Stimulated activated CD4-positive, alpha-beta T cell treated with anti-CD3 and anti-CD28 coated beads, Interleukin-1b, Interleukin-23, amount 100 ng/mL, for 1 hour (primary cell): ENCODE measurements at places on chromosomes 7 and 10.

DNA sequence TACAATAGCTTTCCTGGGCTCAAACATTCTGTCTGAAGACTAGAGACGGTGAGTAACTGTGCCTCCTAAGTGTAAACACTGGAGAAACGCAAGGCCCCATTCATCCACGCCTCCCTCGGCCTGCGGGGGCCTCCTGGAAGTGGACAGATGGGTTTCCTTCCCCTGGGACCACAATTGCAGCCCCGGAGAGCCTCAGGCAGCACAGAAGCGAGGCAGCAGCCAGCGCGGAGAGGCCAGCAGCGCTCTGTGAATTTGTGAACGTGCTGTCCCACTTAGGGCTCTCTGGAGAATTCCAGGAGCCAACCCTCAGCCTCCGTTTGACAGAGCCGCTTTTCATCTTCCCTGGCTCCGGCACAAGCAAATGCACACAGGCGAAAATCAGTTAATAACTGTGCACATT, 23.2 kb upstream of the CALN1 start:
- DNase-seq: no peak

- DNase-seq: no peak
Observed at GRCh38 chr7:13139436-13139835, 452.0 kb downstream of the ARL4A start.

GRCh38 chr7:128407751-128408708, 1.8 kb downstream of the IMPDH1 start:
- no peak for DNase-seq

GRCh38 chr7:139775829-139776266, 1.9 kb downstream of the HIPK2 start:
- peak; percentile 25 for DNase-seq

DNA sequence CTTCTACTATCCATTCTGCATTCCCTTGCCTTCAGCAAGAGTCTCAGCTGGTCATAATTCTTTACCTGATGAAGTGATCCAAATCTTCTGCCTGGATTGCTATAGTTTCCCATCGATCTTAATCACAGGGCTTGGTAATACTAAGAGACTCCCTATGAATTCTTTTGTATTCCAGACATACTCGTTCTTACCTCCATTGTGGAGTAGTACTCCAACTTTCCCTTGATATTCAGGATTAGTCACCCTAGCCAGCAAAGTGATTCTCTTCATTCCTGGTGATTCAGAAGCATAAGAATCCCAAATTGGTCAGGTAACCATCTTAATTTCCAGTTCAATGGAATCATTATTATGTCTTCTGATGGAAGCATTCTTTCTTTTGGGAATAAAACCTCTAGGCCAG, 96.7 kb downstream of the TWIST1 start:
- no peak for DNase-seq

DNA sequence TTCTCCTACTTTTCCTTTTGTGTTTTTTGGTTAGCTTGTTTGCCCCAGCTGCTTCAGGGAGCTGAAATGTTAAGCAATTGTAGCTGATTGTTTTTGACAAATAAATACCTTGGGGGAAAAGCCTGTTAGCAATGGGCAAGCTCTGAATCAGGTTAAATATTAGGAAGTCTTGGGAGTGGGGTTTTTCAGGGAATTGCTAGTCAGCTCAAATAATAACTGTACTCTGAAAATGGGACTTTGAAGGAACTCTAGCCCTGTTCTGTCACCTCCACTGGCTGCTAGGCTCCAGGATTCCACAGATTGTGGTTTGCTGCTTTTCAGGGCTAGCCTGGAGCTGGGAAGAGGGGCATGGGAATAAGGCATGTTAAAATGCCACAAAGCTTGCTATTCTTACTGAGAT, 39.5 kb downstream of the ADK start:
- no peak for DNase-seq

GRCh38 chr7:100556541-100556940, 17.2 kb downstream of the SAP25 start:
- DNase-seq: no peak

DNA sequence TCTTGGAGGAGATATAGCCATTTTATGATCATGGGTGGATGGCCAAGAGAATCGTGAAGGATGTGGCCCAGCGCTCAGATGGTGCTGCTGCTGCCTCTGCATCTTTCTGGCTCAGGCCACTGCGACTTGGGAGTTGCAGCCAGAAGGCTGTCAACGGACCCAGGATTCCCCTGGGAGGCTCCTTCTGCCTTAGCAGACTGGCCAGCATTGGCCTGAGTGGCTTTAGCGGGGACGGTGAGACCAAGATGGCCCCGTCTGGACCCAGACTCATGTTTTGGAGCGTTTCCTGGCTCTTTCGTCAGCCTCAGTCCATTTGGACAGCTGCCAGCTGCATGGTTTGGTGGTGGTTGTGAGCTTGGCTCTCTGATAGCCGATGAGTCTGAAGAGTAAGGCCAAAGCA, 97.2 kb downstream of the GALNT17 start:
- no peak for DNase-seq

- DNase-seq: no peak
Observed at GRCh38 chr10:4588824-4589223, 237.2 kb upstream of the AKR1E2 start.

- no peak for DNase-seq
Observed at GRCh38 chr7:74400420-74401136, 53.1 kb upstream of the GTF2IRD1 start.

GRCh38 chr7:138079137-138079536, 2.9 kb downstream of the AKR1D1 start:
- DNase-seq: no peak

- no peak for DNase-seq
Observed at GRCh38 chr7:28588602-28589001, 176.3 kb downstream of the CREB5 start.

DNA sequence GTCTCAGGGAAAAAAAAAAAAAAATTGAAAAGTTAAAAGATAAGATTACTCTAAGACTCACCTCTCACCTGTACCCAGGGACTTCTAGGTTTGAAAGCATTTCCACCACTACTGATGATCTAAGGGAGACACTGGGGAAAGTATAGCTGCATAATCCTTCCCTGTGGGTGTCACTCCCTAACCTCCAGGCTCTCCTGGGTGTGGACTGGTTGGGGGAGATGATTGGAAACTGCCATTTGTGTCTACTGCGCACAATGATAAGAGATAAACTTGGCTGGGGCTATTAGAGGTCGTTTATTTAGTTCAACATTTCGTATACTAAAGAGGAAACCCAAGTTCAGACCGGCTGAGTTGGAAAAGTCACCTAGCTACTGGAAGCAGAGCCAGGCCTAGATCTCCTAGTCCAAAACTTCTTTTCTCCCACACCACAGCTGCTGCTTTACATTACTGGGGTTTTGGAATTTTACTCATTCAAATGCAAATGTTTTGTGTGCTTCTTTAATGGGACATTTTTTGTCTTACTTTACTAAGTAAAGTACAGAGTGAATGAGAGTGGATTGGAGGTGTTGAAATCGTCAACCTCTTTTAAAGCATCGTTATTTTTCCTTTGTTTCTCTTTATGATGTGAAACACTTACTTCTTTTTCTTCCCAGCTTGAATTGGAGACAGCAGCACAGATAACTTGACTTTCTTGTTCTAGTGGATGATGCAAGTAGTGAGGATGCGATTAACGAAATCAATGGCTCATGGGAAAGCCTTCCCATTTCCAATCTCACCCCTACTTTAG, 22.3 kb upstream of the SEC61G start:
- no peak for DNase-seq

- DNase-seq: no peak
Observed at GRCh38 chr7:28082071-28082470, 98.5 kb downstream of the JAZF1 start.

DNA sequence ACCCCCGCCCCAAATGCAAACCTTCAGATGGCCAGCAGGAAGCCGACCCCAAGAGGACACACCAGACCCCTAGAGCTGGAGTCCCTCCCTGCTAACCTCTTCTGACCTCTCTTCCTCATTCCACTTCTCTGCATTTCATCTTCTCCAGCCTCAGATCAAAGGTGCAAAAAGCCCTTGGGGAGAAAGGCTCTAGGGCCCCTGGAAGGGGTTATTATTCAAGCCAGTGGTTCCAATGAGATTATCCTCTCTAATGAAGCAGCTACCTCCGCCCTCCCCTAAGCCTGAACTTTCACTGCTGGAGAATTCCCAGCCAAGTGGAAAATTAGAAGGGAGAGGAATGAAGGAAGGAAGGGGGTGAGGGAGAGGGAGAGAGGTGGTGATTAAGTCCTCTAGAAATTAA, 343.9 kb downstream of the PLXNA4 start:
- DNase-seq: no peak

DNA sequence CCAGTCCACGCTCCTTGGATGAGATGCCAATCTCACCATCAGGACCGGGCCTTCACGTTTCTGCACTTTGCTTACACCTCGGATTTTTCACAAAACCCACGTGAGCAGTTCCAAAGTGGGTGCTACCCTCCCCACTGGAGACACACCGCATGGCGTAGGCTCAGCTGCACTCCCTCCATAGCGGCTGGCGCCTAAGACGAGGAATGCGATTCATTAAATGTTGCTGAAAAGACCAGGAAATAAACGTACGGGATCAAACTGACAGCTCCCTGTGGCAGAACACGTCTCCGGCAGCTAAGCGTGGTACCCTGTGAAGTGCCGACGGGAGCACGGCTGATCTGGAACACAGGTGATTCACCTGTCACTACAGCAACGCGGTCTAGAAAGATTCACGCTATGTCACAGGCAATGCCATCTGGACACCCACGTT, 209.0 kb downstream of the DIP2C start:
- DNase-seq: no peak

DNA sequence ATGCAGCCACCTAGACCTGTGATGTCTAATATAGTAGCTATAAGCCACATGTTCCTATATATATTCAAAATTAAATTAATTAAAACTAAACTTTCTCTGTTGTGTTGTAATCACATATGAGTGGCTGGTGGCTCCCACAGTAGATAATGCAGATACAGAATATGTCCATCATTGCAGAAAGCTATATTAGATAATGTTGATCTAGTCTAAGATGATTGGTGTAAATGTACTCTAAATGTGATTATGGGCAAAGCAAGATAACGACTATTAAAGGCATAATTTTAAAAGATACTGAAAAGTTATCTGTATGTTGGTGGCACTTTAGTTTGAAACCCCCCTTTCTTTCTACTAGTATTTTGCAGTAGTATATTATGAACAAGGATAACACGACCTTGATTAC, 5.7 kb upstream of the HGF start:
- no peak for DNase-seq

GRCh38 chr10:125662584-125662983, 20.4 kb downstream of the TEX36 start:
- no peak for DNase-seq

- no peak for DNase-seq
Observed at GRCh38 chr10:19832699-19833098, 16.5 kb downstream of the PLXDC2 start.

GRCh38 chr7:48643431-48644013, 280.8 kb upstream of the CDC14C start:
- no peak for DNase-seq

- no peak for DNase-seq
Observed at GRCh38 chr7:68446183-68446582, 1152.1 kb upstream of the AUTS2 start.

- DNase-seq: no peak
Observed at GRCh38 chr10:10855151-10855581, 162.5 kb upstream of the CELF2 start.

GRCh38 chr10:127987467-127988380, 80.8 kb downstream of the PTPRE start:
- DNase-seq: no peak
